ENCODE measurements at places on chromosomes 5 and 9.
A peak's percentile ranks its signal among the peaks of the same experiment; 100 is the strongest.

DNA sequence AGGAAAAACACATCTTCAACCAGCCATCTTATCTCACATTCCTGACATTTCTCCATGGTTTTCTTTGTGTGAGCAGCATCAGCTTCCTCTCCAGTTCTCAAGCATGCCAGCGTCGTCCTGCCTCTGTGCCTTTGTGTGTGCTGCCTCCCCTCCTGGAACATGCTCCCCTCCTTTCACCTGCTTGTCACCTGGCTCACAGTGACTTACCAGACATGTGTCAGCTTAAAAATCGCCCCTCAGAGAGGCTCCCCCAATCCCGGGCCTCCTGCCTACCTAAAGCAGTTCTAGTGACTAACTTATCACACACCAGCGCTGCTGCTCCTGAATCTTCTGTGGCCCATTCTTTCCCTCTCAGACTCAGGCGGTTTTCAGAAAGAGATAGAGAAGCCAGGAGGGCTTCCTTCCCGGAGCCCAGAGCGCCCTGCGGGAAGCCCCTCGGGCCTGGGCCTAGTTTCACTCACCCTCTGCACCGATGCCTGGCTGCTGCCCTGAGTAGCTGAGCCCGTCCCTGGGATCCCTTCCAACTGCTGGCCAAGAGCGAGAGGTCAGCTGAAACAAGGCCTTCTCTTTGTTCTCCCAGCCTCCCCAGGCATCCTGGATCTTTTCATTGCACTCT lies 51.1 kb upstream of the MVB12B start:
- no peak for DNase-seq

DNA sequence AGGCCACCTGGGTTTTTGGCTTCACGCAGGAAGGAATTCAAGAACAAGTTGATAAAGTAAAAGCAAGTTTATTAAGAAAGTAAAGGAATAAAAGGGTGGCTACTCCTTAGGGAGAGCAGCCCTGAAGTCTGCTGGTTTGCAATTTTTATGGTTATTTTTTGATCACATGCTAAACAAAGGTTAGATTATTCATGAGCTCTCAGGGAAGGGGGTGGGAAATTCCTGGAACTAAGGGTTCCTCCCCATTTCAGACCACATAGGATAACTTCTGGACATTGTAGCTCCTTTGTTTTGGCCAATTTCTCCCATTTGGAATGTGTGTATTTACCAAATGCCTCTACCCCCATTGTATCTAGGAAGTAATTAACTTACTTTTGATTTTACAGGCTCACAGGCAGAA lies 63.9 kb upstream of the SYK start:
- DNase-seq, result no peak

DNA sequence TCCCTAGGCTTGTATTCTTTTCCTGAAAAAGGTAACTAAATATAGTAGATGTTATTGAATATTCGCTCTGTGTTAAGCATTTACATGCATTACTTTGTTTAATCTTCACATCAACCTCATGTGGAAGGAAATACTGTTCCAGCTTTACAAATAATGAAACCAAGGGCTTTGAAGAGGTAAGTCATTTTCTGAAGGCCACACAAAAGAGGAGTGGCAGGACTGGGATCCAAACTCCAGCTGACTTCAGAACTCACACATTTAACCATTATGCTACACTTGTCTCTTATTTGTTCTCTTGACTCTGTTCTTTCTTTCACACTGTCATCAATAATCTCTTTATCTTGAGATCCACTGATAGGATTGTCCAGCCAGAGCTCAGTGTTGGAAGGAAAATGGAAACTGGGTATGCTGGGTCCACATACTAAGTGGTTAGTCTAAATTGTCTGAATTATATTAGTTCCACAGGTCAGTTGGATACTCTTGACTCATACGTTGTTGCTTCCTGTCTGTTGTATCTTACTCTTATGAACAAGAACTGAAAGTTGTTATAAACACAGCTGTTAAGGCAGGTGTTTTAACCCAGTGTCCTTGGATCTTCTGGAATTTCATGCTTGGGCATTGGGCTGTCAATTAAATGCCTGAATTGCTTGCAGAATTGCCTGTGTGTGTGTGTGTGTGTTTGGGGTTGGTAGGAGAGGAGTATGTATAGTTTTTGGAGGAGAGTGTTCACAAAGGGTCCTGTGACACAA lies 65.6 kb downstream of the TLE4 start:
- peak; percentile 19 for DNase-seq

DNA sequence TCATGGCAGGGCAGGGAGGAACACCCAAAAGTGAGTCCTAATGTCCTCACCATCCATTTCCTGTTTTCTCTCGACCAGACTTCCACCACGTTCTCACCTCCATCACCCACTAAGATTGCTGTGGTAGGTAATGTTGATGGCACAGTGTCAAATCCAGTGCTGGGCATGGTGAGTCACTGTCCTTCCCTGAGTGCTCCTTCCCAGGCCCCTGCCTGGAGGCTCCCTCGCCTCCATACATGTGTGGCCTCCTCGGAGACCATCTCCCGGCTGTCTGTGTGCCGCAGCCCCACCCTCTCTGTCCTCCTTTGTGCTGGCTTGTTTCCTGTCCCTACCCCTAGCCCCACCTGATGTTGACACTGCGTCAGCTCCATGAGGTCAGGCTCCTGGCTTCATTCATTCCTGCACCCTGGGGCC lies 177.5 kb downstream of the SYK start:
- no peak for DNase-seq

DNA sequence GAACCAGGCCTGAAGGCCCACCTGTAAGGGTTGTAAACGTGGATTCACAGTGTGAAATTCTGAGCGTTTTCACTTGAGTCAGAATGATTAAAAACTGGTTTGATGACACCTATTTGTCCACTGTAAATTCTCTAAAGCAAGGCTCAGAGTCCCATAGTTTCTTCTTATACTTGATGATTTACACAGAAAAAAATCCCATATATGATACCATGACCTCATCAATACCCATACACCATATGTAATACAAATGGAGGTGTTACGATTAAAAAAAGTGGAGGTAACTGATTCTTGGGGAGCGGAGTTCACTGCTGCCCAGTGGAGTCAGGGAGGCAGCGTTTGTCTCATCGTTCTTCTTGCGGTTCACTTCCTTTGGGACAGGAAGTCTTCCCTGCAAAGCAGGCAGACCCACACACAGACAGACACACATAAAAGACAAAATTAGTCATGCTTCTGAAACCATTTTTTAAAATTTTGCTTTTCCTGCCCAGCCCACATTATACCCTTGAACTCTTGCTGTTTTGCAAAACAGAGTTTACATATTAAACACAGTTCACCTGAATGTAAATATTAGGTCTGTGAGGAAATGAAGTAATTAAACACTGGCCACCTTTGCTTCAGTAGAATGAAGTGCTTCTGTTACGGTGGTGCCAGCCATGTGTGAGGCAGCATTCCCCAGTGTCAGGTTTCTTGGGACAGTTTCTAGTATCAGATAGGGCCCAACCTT lies 26.2 kb downstream of the NREP start:
- DNase-seq, result no peak

GRCh38 chr5:135195270-135195608 lies 161.2 kb upstream of the PITX1 start:
- DNase-seq, result no peak

GRCh38 chr9:108885643-108886348 lies 23.7 kb downstream of the ACTL7A start:
- peak; percentile 47 for DNase-seq

GRCh38 chr5:12284604-12285003 lies 380.4 kb upstream of the CTNND2 start:
- DNase-seq, result no peak

DNA sequence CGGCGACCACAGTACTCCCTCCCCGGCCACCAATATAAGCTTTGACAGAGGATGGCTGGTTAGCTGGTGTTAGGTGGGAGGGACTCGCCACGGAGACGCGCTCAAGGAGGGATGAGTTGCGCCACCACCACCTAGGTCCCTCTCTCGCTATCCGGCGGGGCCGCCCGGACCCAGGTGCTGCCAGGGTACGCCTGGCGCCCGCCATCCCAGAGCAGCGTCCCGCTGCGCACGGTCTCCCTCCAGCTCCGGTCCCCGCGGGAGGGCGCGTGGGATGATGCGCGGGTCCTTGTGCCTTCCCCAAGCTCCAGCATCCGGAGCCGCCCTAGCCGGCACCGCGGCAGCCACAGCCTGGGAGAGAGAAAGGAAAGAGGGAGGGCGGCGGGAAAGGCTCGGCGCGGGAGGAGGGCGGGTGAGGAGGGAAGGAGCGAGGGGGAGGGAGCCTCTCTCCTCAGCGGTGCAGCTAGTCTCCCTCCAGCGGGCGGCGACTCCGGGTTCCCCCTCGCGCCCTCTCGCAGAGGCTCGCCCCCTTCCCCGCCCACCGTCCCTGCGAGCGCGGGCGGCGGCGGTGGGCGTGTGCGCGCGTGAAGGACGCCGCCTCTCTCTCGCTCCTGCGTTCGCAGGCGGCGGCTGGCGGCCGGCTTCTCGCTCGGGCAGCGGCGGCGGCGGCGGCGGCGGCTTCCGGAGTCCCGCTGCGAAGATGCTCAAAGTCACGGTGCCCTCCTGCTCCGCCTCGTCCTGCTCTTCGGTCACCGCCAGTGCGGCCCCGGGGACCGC lies at the start of gene CAMK4:
TSS of gene CAMK4 (plus strand) at position 598 of the 774 bp plus-strand sequence. CDS start at position 698, 100 bp downstream.
- peak; percentile 10 for DNase-seq

DNA sequence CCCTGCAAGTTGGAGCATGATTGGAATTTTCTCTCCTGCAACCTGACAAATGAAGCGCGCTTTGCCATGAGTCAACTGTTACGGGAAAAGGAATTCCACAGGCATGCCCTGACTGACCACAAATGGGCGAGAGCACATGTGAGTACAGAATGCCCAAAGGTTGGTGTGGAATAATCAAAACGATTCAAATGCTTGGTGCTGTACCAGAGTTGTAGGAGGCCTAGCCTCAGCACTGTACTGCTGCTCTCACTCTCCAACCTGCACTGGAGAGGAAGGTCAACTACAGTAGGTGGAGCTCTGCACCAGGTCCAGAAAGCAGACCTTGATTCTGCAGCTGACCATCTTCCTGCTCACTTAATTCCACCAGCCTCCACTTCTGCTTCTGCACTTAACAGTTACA lies 406.9 kb upstream of the ACTBL2 start:
- peak; percentile 51 for DNase-seq

DNA sequence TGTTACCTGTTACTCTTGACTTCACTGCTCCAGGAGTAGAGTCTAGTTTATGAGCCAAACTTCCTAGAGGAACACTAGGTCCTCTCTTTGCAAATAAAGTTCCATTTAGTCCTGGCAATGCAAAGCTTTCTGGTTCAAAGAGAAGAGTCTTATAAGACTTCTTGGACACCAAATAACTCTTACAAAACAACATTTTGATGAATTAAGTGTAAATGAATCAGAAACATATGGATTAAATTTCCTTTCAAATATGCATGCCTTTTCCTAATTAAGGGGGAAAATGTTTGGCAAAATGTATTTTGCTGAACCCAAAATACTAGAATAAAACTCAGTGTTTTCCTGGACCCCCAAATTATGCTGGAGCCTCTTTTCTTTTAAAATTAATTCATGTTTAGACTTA lies 388.0 kb downstream of the FGF10 start:
- DNase-seq, result no peak

- DNase-seq, result peak; percentile 23
Measured at GRCh38 chr5:60178101-60178500, 284.6 kb upstream of the PDE4D start.

DNA sequence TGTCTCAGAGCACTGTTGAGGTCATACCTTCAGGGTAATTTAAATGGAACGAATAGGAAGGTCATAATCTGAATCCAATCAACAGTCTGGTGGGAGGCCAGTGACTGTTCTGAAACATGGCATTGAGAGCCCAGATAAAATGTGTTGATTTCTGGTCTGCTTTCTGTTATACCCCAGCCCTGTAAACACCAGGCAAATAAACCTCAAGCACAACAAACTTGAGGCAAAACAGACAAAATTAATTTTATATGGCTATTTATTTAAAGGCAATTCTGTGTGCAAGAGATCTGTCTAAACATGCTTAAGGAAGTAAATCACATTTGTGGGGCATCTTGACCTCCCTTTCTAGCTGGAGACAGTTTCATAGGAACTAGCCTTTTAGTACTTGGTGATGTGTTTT lies 140.9 kb upstream of the SPEF2 start:
- DNase-seq, result no peak

GRCh38 chr9:80125731-80126264 lies 554.0 kb downstream of the TLE4 start:
- DNase-seq, result no peak

DNA sequence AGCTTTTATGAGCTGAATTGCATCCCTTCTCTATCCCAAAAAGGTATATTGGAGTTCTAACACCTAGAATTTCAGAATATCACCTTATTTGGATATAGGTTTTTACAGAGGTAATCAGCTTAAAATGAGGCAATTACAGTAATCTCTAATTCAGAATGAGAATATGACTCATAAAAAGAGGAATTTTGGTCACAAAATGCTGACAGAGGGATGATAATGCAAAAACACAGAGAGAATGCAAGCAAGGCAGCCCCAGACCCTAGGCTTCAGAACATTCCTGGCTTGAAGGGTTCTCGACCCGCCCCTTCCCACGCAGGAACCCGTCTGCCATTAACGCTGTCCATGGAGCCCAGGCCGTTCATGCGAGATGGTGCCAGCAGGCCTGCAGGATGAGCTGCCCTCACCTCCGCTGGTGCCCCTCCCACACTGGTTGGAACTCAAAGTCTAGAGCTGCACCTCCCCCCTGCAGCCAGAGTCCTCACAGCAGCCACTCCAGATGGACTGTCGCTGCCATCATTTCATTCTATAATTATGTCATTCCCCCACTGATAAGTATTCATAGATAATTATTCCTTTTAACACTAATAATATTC lies 1173.4 kb upstream of the ACO1 start:
- no peak for DNase-seq

DNA sequence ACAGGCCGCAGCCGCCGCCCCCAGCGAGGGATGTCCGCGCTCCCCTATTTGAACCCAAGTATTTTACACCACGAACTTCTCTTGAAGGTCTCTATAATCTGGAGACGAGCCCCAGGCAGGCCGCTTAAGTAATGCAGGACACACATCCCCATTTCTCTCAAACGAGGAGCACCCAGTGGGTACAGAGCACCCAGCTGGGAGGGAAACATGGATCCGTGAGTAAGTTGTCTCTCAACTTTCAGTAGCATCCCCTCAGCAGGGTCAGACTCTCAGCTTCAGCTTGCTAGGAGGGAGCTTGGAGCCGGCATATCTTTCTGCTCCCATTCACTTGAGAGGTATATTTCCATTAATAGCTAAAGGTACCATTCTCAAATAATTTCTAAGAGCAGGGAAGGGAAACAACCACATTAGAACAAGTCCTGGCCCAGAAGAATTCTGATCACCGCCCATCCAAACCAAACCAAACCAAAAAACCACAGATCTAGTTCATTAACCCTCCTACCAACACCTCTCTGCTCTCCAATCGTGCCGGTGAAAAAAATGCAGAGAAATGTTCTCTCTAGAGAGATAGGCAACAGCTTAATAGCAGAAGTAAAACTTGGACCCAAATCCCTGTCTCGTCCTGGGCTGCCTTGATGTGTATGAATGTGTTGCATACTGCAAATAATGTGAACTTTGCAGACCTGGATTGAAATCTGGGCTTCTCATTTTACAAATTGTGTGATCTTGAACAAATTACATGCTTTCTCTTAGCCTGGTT lies 910 bp downstream of the TDRD7 start:
- DNase-seq, result no peak

- peak; percentile 76 for DNase-seq
Measured at GRCh38 chr5:55850839-55851674, at the start of gene IL31RA. TSS of gene IL31RA (plus strand) at chr5:55851357. CDS start at chr5:55851571, 214 bp downstream.

Measured in kidney capillary endothelial cell (primary cell).